KBM-7 (cell line): ENCODE measurements at places on chromosomes 7 and 10.

- no peak for DNase-seq
These were observed 100.3 kb downstream of the RAPGEF5 start for GRCh38 chr7:22256541-22257096.

- no peak for DNase-seq
These were observed 78.8 kb downstream of the FAM13C start for GRCh38 chr10:59283456-59284091.

- no peak for DNase-seq
These were observed 26.9 kb downstream of the EPDR1 start for GRCh38 chr7:37947138-37947940.

- DNase-seq, result no peak
These were observed 12.1 kb downstream of the GIMAP6 start for GRCh38 chr7:150620061-150620460.

DNA sequence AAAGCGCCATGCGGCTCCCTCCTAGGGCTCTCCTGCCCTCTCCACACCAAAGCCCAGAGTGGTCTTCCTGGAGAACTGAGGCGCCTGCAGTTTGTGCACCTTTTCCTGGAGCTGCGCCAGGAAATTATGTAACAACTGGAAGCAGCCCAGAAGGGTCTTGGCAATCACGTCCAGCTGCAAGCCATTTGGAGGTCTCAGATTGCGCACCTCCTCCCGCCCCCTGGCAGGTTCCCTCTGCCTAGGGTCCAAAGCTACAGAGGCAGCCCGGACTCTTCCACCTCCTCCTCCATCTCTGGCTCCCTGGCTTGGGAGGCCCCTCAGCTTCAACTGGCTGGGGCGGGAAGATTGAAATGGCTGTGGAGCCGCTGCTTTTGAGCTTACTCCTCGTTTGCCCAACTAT is 34.0 kb upstream of the SFTPD start:
- DNase-seq, result no peak

- DNase-seq, result no peak
These were observed 18.8 kb upstream of the ZNF862 start for GRCh38 chr7:149819141-149819960.

- no peak for DNase-seq
These were observed 53.0 kb upstream of the ABCB5 start for GRCh38 chr7:20562461-20562860.
